Common myeloid progenitor, CD34-positive (primary cell): ENCODE measurements at places on chromosomes 7 and 10.

DNA sequence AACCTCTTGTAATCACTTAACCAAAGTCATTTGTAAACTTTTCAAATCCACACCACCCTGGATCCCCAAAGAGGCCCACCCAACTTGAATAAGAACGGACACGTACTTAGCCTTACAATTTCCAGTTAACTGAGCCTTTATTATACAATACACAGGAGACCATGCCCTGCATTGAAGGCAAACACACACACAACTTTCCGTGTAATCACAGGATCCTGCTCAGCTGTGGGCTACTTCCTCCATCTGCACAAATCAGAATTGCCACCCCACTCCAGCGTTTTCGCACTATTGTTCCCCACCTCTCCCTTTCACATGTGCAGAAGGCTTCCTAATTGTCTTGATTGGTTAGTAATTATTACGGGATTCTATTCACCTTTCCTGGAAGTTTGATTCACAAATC is 12.1 kb upstream of the PODXL start:
- no peak for DNase-seq

GRCh38 chr10:59623133-59624121 is 86.2 kb downstream of the SLC16A9 start:
- no peak for DNase-seq

GRCh38 chr10:116355341-116355740 is 31.1 kb downstream of the CCDC172 start:
- DNase-seq, result no peak

DNA sequence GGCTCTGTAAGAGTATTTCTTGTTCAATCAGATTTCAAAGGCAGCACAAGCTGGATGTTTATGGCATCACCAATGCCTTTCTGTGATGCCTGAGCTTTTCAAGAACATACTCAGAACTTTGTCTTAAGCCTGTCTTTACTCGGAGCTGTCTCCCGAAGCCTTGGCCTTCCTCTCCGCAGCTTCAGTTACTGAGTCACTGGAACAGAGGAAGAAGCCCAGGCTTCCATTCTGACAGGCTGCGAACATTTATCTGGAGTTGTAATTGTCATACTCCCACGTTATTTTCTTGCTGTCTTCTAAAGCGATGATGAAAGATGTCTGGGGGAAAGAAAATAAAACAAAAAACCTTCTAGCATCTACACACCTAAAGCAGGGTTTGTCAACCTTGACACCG is 43.9 kb downstream of the GRK5 start:
- DNase-seq, result no peak

DNA sequence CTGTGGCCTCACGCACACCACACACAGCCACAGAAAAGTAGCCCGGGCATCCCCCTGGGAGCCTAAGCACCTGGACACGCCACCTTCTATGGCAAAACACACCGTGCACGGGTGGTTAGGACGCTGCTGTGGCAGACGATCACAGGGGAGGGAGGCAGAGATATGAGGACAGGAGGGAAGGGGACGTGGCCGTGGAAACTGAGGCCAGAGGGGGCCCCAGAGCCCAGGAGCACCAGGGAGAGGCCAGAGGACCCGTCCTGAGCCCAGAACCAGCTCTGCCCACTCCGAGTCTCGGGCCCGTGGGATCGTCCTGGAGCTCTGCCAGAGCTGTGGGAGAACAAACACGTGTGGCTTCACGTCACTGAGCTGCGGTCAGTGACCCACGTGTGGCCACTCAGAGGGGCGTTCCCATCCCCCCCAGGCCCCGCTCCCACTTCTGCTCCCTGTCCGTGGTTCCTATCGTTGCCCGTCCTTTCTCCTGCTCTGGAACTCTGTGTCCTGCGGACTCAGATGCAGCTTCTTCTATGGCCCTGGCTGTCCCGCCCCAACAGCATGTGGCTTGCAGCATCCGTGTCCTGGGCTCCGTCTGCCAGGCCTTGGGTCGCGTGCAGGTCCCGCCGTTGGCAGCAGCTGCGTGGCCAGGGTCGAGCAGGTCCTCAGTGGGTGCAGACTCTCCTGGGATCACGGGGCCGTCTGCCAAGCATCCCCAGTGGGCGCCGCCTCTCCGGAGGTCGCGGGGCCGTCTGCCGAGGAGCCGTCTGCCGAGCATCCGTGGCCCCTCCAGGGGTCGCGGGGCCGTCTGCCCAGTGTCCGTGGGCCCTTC is 31.0 kb downstream of the GET4 start:
- DNase-seq, result peak; percentile 89

DNA sequence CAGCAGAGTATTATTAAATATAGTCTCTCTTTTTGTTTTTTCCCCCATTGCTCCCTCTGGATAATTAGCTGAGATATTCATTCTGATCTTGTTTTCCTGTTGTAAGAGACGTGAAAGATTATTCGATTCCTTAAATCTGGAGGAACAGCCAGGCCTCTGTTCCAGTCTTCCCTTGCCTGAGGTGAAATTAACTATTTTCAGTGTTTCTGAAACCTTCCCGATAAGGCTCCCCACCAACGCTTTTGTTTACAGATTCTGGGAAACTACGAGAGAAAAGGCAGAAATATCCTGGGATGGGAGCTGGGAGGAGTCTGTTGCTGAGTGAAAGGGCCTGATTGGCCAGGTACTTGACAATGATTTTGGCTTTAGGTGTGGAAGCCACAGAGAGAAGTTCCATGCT is 63.6 kb upstream of the AGR3 start:
- no peak for DNase-seq

- DNase-seq, result peak; percentile 98
Measured at GRCh38 chr10:5234106-5234860, 37.6 kb downstream of the AKR1C4 start.

- DNase-seq, result no peak
Measured at GRCh38 chr10:48999346-48999745, 59.7 kb upstream of the LRRC18 start.

DNA sequence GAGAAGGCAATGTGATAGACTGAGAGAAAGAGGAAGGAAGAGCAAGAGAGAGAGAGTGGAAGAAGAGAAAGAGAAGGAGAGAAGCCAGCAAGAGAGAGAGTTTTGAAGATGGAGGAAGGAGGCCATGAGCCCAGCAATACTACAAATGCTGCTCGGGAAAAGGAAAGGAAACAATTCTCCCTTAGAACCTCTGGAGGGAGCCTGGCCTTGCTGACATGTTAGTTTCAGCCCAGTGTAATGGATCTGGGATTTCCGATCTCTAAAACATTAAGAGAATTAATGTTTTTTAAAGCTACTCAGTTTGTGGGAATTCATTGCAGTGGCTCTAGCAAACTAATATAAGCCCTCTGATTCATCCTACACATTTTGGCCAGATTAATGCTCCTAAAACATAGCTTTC is 206.8 kb upstream of the MTPN start:
- no peak for DNase-seq

- DNase-seq, result no peak
Measured at GRCh38 chr7:151509670-151510333, 9.9 kb downstream of the RHEB start.

- DNase-seq, result no peak
Measured at GRCh38 chr7:133654547-133654946, 401.7 kb downstream of the EXOC4 start.

GRCh38 chr10:83427101-83427500 is 712.2 kb upstream of the GHITM start:
- DNase-seq, result no peak

DNA sequence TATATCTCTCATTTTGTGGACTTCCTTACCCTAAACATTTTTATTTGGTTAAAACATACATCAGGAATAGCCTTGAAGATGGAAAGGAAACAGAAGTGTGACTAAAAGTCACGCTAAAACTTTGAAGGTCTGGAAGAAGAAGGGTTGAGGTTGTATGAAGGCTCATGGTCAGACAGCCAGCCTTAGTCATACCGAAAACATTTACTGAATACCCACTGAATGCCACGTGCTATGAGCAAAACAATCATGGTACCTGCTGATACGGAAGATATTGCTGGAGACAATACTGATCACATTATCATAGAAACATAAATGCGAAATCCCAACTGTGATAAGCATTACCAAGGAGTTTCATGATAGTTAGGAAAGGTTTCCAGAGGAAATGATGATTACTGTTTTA is 64.0 kb downstream of the PDZD8 start:
- no peak for DNase-seq

- DNase-seq, result no peak
Measured at GRCh38 chr10:7913126-7913872, 95.0 kb downstream of the TAF3 start.

- no peak for DNase-seq
Measured at GRCh38 chr10:2262333-2262732, 525.0 kb upstream of the ADARB2 start.

- no peak for DNase-seq
Measured at GRCh38 chr7:123650595-123650994, 5.1 kb upstream of the LMOD2 start.

DNA sequence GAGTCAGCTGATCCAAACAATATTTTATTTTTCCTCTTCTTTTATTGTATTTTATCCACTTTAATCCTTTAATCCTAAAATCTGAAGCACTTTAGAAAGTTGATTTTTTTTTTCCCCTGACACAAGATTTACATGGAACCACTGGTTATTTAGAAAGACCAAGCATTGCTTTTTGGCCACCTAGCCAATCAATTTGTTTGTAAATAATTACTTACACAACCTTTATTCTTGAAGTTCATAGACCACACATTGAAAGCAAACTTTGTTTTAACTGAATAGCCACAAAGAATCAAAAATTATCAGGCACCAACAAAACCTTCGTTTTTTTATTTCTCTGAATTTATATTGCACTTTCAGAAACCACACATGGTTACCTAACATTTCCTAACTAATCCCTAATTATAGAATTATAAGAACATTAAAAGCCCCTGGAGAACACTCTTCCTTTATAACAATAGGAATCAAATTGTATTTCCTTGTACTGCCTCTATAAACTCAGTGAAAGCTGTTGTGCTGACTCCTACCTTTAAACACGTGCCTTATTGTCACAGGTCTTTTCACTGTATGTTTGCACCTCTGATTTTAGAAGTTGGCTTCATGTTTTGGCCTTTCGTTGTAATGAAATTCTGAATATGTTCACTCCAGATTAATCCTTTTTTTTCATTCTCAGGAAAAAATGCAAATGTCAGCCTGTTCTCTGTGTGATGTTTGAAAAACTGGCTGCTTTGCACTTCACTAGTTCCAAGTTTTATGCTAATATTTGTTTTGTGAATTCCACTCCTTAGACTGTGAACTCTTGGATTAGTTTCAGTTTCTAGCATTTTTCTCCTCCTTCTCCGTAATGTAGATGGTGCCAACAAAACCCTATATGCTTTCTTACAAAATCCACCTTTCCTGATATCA is 1511.9 kb downstream of the REEP3 start:
- DNase-seq, result no peak

DNA sequence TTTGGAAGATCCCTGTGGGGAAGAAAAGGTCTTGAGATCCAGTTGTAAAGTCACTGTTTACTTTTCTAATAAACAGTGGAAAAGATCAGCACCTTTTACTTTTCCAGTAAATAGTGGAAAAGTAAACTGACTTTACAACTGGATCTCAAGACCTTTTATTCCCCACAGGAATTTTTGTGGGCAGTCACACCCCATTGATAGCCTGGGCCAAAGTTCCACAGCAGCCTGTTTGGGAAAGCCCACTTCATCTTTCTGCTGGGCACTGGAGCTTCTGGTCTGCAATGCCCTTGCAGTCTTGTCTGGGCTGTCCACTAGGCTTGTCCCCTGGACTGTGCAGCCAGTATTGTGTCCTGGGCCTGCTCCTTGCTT is 50.2 kb downstream of the ADCY1 start:
- DNase-seq, result no peak

- no peak for DNase-seq
Measured at GRCh38 chr7:50660830-50661175, 95.6 kb upstream of the DDC start.

DNA sequence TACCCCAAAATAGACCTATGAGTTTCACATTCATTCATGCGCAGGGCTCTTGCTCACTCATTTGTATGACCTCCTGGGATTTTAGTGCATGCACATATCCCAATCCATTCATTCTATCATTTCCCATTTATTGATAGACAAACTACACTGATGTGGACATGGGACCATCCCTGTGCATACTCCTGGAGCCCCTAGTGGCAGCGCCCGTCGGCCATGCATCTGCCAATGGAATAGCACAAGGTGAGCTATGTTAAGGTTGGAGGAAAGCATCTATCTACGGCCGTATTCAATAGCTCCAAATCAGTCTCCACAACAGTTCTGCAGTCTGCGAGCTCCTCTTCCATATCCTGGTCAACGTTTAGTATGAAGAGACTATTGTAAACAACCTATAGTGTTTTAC is 31.7 kb upstream of the FIGNL1 start:
- DNase-seq, result no peak

DNA sequence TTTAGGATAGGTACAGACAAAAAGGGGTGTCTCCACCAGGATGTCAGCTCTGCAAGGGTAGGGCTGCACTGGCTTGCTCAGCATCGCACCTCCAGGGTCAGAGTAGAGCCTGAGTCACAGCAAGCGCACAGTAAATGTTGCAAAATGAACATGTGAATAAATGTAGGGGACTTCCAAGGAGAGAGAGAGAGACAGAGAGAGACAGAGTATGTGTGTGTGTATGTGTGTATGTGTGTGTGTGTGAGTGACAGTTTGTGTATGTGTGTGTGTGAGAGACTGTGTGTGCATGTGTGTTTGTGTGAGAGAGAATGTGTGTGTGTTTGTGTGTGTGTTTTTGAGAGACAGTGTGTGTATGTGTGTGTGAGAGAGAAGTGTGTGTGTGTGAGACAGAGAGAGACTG is 163.3 kb downstream of the RPS24 start:
- peak; percentile 34 for DNase-seq

GRCh38 chr10:105707603-105708002 is 1066.5 kb downstream of the SORCS3 start:
- no peak for DNase-seq

- DNase-seq, result no peak
Measured at GRCh38 chr10:112218036-112218390, 34.4 kb upstream of the GPAM start.

- DNase-seq, result peak; percentile 35
Measured at GRCh38 chr7:1569016-1569415, 816 bp downstream of the PSMG3 start.

DNA sequence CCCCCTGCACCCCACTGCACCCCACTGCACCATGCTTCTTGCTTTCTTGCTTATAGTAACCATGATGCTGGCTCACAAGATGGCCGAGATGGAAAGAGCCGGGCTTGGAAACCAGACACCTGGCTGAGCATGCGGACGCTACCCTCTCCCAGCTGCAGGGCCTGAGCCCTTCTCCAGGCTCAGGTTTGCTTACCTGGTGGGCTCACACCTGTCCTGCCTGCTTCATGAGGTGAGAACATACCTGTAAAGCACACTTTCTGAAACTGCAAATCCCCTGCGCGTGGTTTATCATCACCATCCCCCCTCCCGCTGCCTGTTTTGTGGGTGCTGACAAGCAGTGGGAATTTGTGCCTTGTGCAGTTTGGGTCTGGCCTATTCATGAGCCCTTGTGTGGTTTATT is 302.7 kb downstream of the GLRX3 start:
- no peak for DNase-seq
